ENCODE measurements at places on chromosomes 13 and 19.

GRCh38 chr19:23283925-23284324 lies 33.7 kb upstream of the ZNF724 start:
- peak; percentile 34 for DNase-seq

GRCh38 chr13:83882606-83882959 lies 309 bp upstream of the SLITRK1 start:
- no peak for DNase-seq

- no peak for DNase-seq
Measured at GRCh38 chr13:41216160-41216559, 21.8 kb upstream of the KBTBD7 start.

- no peak for DNase-seq
Measured at GRCh38 chr19:10284065-10284959, 2.4 kb upstream of the ICAM4 start.

DNA sequence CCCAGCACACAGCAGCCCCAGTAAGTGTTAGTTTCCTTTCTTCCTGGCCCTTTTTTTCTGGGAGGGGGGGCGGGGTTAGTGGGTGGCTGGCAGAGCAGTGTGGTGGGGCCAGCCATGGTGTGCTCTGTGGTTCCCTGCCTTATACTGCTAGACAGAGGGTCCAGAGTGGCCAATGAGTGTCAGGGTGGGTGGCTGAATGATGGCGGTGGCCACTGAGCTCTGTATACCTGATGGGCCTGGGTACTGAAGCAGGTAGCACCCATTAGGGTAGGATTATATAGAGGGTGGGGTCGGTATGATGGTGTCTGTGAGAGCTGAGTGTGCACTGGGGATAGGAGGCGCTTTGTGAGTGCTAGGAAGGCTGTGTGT lies 13.8 kb downstream of the CIC start:
- DNase-seq: no peak

DNA sequence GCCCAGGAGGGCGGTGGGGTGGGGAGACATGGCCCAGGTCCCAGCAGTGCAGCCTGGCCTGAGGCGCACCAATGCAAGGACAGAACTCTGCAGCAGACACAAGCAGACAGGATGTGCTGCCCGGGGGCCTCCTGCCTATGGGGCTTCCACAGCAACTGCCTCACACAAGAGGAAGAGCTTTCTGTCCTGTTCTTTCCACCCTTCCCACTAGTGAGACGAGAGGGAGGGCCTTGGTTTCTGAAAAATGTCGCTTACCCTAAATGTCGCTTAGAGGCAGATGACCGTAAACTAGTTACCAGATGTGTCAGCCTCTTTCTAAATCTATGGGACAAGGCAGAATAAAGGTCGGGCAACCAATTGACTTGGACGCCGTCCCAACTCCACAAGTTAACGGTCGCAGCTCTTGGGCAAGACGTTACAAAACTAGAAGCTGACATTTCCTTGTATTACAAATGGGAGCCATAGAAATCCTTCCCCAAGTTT lies at the start of gene LAIR1:
LAIR1 (minus strand) TSS at position 157 of the 483 bp plus-strand sequence; CDS start at position 30, 127 bp downstream.
- no peak for DNase-seq

DNA sequence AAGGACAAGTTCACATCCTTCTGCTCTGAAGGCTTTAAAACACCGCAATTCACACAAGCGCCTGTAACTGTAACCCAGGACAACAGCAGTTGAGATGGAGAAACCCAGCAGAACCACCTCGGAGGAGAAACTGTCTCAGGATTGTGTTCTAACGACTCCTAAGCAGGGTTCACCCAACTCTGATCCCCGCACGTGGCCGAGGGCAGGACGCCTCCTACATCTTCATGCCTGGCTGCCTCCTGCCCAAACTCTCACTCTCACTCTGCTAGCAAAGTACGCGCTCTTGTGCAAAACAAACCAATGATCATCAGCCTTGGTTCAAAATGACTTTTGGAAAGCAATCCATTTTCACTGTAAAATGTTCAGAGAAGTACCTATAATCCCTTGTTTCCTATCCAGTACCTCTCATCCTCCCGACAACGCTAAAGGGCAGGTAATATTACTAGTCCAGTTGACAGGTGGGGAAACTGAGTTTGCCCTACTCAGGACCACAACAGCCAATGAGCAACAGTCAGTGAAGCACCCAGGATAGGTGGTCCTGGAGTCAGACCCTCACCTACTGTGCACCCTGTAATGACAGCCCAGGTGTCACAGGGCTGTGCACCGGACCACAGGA lies 25.6 kb downstream of the EPS15L1 start:
- no peak for DNase-seq

DNA sequence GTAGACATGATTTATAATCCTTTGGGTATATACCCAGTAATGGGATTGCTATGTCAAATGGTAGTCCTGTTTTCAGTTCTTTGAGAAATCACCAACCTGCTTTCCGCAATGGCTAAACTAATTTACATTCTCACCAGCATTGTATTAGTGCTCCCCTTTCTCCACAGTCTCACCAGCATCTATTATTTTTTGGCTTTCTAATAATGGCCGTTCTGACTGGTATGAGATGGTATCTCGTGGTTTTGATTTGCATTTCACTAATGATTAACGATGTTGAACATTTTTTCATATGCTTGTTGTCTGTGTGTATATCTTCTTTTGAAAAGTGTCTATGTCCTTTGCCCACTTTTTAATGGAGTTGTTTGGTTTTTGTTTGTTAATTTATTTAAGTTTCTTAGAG lies 165.1 kb downstream of the PDS5B start:
- no peak for DNase-seq

GRCh38 chr13:42602906-42603305 lies 29.0 kb downstream of the TNFSF11 start:
- DNase-seq: no peak

DNA sequence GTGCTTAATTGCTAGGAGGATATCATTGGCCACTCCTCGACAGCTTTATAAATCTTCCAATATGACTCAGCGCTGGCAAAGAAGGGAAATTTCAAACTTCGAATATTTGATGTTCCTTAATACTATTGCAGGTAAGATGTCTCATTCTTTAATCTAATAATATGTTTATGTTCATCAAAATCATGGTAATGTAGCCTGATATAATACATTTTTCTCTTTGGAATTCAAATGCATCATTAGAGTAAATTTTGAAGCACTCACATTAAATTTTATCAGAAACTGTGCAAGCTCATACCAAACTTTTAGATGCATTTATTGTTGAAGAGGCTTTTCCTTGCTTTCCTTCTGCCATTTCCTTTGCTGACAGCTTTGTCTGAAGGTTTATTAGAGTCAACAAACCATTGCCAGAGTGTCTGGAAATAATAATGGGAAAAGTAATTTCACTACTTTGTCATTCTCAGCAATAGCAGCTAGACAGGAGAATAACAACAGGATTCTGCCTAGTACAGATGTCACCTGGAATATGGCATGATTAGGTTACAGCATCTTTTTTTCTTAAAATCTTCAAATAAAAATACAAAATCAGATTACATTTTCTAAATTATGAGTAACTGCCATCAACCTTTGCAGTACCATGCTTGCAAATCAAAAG lies 78.6 kb upstream of the MAB21L1 start:
- no peak for DNase-seq

DNA sequence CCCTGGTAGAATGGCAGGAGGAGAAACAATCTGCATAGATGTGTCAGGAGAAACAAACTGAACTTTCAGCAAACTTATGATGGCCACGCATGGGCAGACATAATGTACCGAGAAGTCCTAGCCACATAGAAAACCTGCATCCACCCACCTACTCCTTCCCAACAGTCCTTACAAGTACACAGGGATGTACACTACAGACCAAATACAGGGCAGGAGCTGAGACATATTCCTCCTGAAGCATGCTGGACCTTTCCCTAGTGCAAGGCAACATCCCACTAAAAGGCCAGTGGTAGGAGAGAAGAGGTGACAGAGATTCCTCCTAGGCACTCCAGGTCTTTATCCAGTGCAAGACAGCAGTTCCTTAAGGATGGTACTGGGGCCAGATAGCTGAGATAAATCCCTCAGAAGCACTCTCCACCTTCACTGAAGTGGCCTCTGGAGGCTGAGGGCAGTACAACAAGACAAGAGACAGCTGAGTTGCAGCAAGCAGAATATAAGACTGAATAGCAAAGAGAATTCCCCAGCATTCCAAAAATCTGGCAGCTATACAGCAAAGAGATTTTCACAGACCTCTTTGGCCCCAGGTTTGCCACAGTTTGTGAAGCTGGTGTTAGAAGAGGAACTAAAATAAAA lies 18.3 kb downstream of the VWA8 start:
- no peak for DNase-seq

DNA sequence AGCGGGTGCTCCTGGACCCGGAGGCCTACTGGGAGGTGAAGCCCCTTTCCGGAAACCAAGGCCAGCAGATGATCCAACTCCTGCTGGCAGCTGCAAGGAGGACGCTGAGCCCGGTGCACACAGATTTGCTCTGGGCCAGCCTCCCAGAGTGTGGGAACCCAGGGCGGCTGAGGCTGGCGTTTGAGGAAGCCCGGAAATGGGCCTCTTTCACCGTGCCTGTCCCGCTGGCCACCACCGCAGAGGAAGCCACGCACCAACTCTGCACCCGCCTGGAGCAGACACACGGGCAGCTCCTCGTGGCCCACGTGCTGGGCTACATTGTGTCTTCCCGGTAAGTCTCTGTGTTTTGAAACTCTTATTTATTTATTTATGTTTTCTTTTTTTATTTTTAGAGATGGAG lies 30.4 kb downstream of the NWD1 start:
- DNase-seq: no peak

DNA sequence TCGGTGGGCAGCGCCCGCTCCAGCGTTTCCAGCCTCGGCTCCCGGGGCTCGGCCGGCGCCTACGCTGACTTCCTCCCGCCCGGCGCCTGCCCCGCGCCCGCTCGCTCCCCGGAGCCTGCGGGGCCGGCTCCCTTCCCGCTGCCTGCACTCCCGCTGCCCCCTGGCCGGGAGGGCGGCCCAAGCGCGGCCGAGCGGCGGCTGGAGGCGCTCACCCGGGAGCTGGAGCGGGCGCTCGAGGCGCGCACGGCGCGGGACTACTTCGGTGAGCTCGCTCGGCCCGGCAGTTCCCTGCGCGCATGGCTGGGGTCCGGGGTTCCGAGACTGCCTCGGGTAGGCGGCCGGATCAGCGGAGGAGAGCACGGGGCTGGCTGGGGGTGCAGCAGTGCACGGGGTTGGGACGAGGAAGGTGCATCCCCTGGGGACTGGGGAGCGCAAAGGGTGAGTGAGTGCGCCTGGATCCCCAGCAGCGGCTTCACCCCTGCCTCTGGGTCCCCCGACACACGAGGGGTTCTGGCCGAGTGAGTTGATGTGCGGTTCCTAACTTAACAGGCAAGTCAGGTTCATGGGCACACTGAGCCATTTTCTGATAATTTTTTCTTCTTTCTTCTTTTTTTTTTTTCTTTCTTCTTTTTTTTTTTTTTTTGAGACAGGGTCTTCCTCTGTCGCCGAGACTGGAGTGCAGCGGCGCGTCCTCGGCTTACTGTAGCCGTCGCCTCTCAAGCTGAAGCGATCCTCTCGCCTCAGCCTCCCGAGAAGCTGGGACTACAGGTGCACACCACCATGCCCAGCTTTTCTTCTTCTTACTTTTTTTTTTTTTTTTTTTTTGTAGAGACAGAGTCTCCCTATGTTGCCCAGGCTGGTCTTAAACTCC lies 1.1 kb downstream of the WTIP start:
- DNase-seq: no peak

DNA sequence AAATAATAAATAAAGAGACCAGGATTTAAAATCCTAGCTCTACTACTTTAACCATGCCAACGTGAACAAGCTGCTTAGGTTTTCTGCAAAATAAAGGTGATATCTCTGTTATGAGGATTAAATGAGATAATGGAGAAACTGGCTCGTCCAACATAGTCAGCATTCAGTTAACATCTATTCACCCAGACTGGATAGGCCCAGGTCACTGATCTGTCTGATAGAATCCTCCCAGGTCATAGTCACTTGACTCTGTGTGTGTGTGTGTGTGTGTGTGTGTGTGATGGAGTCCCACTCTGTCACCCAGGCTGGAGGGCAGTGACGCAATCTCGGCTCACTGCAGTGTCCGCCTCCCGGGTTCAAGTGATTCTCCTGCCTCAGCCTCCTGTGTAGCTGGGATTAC lies 12.9 kb upstream of the RAB8A start:
- no peak for DNase-seq

- DNase-seq: no peak
Measured at GRCh38 chr13:109999659-110000533, 213.5 kb upstream of the IRS2 start.

DNA sequence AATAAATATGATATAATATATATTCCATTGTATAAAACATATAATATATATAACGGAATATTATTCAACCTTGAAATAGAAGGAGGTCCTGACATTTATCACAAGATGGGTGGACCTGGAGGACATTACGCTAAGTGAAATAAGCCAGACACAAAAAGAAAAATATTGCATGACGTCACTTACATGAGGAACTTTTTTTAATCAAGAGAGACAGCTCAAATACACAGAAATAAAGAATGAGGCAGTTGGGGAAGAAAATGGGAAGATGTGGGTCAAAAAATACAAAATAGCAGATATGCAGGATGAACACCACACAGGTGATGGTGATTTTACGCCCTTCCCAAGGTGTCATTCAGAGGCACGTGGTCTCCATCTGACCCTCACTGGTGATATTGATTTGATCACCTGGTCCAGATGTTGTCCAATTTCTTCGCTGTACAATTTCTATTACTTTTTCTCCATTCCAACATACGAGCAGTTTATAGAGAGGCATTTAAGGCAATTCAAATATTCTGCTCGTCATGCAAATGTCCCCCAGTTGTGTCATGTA lies 513 bp upstream of the ZNF317 start:
- DNase-seq: no peak

DNA sequence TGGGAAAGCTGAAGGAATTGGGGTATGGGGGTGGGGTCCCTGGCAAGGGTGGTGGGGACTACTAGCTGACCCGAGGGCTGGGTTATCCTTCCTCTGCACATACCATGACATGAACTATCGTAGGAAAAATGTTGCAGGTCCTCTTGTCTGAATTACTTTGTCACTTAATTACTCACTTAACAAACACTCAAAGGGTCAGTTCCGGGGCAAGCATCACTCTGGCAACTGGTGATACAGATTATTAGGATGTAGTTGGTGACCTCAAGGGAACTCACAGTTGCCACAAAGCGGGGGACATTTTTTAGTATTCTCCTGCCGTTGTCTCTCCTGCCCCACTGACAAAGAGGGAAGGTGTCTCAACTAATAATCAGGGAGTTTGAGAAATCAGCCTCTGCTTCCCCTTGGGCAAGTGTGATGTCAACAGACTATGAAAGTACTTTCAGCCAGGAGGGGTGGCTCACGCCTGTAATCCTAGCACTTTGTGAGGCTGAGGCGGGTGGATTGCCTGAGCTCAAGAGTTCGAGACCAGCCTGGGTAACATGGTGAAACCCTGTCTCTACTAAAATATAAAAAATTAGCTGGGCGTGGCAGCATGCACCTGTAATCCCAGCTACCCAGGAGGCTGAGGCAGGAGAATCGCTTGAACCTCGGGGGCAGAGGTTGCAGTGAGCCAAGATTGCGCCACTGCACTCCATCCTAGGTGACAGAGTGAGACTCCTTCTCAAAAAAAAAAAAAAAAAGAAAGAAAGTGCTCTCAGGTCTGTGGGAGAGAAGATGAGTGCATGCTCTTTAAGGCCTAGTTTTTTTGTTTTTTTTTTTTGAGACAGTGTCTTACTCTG lies 10.3 kb downstream of the DNAJB1 start:
- DNase-seq: no peak
